ENCODE measurements at places on chromosomes 6 and 20. TPM values are rescaled to one million over a fixed set of nuclear protein-coding genes. Genes with fewer than 3 reads are reported as not detected.

GRCh38 chr20:32204205-32205109, 3.1 kb downstream of the PLAGL2 start:
- DNase-seq = no peak

SYCP2 gene
- total RNA-seq = 0.56 TPM

TENT5A gene
- total RNA-seq = 21.1 TPM

GRCh38 chr20:60137657-60138245, 179.5 kb downstream of the CDH26 start:
- no peak for DNase-seq

PPIL6 gene
- total RNA-seq = 6.9 TPM

GRCh38 chr6:161044335-161044734, 52.8 kb downstream of the MAP3K4 start:
- no peak for DNase-seq

DNA sequence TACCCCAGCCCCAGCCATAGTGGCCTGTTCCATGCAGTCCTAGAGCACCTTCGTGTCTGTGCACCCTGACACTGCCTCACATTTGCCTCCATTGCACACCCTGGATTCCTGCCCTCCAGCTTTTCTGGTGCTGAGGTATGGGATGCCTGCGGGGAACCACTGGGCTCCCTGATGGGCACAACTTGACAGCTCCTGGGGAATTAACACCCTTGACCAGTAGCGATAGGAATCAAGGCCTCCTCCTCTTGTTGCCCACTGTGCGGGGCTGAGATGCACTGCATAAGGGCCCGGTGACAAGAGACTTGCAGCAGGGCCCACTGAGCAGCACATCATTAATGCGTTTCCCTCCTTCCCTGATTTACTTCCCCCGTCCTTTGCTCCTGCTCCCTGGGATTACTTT, 235.6 kb upstream of the MOCS1 start:
- DNase-seq = no peak

GRCh38 chr6:159056899-159057298, 12.1 kb upstream of the TAGAP start:
- no peak for DNase-seq

GRCh38 chr20:57064836-57065235, 201.6 kb downstream of the BMP7 start:
- DNase-seq = no peak

DNA sequence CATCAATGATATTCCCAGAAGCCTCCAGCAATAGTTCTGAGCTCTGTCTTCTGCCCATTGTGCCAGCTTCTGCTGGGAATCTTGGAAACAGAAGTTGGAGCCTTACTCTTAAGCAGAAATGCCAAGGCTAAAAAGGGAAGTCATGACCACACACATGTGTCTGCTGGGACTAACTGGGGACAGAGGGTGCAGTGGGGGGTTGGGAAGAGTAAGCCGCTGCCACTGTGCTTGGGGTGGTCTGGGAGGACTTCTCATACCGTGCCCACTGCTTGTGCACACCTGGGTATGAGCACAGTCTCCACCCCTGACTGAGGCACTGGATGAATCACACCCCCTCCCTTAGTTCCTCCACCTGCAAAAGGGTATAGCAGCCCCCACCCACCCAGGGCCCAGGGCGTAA, 90.7 kb downstream of the CDC5L start:
- DNase-seq = no peak

TP53TG5 gene
- not detected for total RNA-seq

DNA sequence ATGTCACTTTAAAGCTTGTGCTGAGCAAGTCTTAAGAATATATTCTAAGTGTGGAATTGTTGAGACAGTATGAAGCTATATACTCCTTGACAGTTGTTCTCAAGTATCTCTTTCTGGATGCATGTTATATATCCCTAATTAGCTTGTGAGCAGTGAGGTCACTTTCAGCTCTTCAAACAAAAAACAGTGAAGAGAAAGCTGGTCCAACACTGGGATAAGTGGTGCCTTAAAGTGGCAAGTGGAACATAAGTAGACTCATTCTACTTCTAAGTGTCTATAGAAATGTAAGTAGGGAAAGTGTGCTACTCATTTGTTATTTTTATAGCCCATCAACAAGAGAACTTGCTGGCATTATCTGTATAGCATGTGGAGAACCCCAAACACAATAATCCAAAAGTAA, 133.1 kb upstream of the BACH2 start:
- DNase-seq = no peak

DNA sequence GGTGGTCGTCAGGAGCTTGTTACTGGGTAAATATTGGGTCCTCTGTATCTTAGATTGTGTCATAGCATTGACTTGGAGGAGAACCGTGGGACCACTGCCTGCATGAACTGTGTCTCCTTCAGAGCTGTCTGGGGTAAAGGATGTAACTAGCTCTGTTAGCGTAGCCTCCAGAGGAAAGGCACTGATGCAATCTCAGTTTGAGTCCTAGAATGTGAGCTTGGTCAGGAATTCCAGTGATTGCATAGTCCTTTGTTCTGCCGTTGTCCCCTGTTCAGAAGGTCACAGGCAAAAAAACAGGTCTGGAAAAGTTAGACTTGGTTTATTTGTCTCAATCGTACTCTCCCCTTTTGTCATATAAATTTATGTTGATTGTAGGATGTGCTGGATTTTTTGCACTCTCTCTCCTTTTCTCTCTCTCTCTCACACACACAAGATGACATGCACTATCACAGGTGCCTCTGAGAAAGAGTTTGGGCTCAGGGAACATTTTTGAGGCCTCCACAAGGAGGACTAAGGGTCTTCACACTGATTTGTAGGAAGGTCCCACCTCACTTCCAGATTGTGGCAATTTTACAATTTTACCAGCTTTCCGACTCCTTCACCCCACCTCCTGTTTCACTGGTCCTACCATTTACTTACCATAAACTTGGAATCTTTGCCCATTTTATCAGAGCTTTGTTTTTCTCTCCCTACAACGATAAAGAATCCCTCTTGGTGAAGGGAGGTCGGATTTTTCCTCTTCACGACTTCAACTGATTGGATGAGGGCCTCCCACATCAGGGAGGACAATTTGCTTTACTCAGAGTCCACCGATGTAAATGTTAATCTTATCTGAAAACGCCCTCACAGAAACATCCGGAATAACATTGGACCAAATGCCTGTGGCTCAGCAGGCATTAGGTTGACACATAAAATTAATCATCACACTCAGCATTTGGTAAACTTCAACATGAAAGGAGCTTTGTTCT, 7.0 kb upstream of the DACT2 start:
- DNase-seq = peak; percentile 75

DNA sequence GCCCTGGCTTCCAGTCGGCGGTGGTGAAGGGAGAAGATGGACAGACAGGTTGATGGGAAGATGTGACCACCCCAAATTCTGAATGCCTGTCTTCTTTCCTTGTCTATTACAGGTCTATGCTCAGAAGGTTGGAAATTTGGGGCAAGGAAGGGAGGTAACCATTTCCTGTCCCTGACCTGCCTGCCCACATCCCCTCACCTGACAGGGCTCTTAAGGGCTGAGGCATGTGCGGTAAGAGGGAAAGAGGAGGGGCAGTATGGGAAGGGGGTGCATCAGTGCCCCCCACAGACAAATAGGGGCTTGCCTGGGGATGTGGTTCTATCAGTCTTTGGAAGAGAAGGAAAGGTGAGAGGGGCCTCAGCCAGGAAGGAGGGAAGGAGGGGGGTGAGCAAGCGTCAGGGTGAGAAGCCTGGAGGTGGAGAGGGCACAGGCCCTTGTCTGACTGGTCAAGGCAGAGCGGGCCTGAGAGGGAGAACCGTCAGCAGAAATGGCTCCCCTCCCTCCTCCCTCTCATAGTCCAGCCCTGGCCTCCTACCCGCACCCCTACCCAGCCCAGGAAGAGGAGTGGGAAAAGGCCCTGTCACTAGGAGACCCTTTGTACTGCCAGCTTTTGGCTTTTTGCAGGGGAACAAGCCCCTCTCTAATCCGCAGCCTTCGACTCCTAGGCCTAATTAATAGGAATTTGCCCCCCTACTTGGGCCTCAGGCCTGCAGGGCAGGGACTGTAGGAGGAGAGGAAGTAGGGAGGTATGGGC, 104.4 kb upstream of the FOXP4 start:
- no peak for DNase-seq

DNA sequence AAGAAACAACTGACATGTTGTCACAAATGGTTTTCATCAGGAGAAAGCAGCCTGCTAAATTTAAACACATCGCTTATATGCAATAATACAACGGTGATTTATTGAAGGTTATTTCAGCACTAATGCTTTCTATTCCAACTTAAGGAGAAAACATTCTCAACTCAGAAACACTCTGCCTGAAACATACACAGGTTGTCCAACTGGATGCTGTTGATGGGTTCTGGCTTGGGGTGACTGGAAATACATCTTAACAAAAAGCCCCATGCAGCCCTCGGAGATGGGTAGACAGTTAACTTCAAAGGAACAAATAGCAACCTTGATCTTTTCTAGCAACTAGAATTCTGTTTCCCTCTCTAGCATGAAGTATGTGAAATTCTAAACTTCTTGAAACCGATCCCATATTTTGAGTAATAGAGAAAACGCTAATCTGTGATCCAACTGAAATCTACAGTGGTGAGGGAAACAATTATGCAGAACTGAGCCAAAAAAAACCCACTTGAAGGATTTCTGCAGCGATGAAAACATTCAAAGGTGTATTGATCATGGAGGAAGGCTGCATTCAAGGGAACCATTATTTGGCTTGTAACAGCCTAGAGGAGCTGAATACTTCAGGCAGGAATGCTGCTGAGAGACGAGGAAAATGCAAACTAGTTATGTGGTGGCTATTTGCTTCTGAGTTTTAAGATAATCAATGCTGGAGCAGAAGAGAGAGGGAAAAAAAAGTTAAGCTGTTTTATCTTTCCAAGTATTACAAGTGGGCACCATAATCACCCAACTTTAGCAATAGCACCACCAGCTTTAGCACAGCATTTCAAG, 6.9 kb downstream of the ZMYND8 start:
- DNase-seq = no peak

- DNase-seq = no peak
Measured at GRCh38 chr6:5155906-5156305, 70.8 kb downstream of the PPP1R3G start.

GRCh38 chr6:136593748-136594490, 43.7 kb upstream of the MAP7 start:
- DNase-seq = no peak

ENPP1 gene
- total RNA-seq = 5.5 TPM

MCHR2 gene
- not detected for total RNA-seq

TRMT6 gene
- 13.1 TPM for total RNA-seq

DNA sequence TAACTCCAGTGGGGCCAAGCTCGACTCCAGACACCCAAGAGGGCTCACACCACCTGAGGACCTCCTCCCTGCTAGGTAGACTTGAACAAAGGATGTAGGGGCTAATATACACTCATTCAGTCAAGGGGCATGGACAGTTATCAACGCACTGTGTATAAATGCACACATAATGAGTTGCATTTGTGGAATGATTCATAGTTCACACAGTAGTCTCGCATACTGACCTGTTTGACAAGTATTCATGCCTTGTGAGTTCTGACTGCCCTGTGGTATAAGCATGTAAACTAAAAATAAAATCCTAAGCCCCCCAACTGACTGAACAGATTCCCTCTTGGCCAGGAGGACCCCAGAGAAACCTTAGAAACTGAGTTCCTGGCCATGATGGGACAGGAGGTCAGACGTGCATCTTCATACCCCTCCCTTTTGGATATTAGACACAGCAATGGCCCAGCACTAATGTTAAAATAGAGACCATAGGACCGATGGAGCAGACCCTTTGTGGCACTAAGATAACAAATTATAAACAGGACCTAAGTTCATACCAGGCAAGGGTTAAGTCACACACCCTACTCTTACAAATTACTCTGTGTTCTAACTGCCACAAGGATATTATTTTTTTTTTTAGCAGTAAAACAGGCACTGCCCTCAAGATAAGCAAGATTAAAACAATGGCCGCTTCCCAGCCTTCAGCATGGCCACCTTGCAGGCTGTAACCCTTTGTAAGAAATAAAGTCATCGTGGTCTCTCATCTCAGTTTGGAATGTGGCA, 124.4 kb downstream of the TTLL2 start:
- no peak for DNase-seq

SEMG1 gene
- not detected for total RNA-seq

TFAP2C gene
- total RNA-seq = 0.37 TPM

DNA sequence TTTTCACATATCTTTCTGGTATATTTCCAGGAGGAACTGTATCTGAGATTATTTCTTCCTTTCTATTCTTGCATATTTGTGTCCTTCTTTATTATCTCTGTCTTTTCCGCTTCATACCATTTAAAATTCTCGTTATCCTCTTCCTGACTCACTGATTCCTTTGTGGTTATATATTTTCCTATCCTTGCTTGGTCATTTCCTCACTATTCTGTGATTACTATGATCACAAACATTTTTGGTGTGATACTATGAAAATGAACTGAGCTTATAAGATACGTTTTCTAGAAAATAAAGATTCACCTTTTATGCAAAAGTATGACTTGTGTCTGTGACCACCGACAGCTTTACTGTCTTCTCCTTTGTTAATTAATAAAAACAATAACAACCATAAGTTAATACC, 26.5 kb upstream of the MYCT1 start:
- no peak for DNase-seq

RAB44 gene
- not detected for total RNA-seq

LY6G5C gene
- total RNA-seq = 1.2 TPM

DNA sequence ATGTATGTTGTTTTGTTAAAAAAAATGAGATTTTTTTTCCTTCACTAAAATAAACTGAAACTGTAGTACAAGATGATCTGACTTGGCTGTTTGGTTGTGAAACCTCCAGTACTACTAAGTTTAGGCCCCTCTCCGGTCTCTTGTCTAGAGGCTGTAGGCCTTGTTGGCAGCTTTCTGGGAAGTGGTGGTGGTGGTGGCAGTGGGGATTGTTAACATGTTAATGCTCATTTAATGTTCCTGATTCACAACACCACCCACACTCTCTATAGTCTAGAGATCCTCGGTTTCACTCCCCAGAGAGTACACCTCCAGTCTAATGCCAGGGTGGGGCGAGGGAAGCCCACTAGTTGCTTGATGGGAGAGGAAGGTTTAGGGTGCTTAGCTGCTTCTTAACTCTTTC, 24.1 kb downstream of the STK4 start:
- DNase-seq = no peak

DNA sequence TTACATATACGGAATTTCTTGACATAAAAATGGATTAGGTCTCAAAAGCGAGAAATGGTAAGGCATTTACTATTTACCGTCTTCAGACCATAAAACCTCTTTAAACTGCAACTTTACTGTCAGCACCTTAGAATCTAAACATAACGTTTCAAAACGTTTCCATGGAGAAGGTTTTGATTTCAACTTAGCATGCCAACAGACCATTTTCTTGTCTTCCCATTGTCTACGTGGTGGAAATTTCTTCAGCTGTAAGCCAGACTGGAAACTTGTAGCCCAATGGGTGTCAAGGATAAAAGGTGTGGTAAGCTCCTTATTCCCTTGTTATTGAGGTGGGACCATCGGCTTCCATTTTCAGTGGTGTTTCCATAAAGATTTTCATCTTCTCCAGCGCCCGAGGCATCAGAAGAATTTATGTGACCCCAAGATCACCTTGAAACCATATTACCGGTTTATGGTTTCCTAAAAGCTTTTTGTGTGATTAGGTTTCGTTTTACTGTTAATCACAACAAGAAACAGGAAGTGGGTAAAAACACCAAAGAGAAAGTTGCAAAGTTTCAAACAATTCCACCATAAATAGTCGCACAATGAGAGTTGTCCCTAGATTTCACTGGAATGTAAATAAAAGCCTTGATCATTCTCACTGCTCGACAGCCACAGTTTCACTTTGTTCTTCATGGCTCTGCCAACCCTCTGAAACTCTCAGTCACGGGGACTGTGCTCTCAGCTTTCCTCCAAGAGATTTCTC, 63.0 kb upstream of the CD2AP start:
- DNase-seq = no peak

SDC4 gene
- total RNA-seq = 71.4 TPM

IMPG1 gene
- total RNA-seq = not detected
